ENCODE measurements at places on chromosomes 4 and X. TPM values are rescaled to one million over a fixed set of nuclear protein-coding genes. Genes with fewer than 3 reads are reported as not detected.
A peak's percentile ranks its signal among the peaks of the same experiment; 100 is the strongest.

Gene TLL1
- total RNA-seq, result 1.00 TPM

Gene BST1
- not detected for total RNA-seq

DNA sequence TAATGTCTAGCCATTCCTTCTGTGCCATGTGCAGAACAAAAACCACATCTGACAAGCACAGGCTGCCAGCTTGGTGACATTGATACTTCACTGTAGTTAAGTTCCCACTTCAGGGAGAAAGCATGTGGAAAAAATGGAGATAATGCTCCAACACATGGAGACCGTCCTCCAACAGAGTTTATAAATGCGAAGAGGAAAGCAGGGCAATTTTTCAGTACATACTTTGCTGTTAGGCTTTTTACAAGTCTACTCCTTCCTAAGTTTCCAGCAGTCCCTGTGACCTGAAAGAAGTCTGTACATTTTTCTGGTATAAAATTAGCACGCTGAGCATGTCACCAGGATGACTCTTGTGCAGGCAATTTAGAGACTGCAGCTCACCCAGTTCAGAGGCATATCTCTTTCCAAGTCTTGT is 766.9 kb upstream of the IGFBP7 start:
- H3K27ac ChIP-seq, result no peak overlapping the region
- H3K27me3 ChIP-seq, result no peaks in the 10 kb centered on the region
- DNase-seq, result no peak

DNA sequence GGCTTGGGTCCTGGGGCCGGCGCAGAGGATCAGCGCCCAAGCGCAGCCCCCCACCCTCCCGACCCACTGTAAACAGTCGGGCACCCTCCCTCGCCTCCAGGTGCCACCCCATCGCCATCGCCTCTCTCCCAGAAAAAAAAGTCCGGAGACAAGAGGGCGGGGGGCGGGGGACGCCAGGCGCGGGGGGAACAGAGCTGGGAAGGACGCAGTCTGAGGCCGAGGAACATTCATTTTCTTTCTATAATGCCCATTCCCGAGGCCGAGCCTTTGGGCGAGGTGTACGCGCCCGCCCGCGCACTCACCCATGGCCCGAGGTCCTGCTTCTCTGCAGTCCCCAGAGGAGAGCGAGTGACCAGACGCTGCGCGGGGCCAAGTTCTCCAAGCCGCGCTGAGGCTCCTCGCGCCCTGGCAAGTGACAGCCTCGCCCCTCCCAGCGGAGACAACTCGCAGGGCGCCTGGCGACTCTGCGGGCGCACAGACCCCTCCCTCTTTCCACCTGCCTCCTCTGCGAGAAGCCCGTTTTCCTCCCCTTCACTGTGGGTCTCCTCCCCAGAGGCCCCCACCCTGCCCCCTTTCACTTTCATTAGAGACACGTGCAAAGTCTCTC is 63.5 kb upstream of the WDR17 start:
- no peaks in the 10 kb centered on the region for H3K4me1 ChIP-seq
- H3K27me3 ChIP-seq, result peaks cover 26% of the 10 kb centered on the region

DNA sequence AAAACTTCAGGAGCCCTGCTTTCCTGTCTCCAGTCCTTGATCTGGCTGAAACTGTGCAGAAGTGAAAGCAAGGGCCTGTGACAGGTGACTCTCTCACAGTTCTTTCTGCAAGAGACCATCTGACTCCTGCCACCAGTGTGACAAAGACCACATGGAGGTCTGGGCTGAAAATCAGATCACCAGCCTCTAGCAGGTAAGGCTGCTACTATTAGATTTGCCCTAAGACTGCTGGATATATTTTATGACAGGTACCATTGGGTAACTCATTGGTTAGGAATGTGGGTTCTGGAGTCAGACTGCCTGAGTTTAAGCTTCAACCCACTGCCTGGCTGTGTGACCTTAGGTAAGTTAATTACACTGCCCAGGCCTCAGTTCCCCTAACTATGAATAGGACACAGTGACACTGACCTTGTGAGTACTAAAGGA is 163.3 kb upstream of the SLC7A11 start:
- no peaks in the 10 kb centered on the region for H3K27me3 ChIP-seq
- no peak for DNase-seq
- peaks cover 6% of the 10 kb centered on the region for H3K4me1 ChIP-seq
- H3K36me3 ChIP-seq, result no peaks in the 10 kb centered on the region
- H3K27ac ChIP-seq, result no peak overlapping the region

GRCh38 chr4:40482985-40483647 is 146.5 kb downstream of the RBM47 start:
- no peaks in the 10 kb centered on the region for H3K27me3 ChIP-seq
- no peak for DNase-seq
- no peak overlapping the region for H3K4me3 ChIP-seq
- H3K4me1 ChIP-seq, result no peaks in the 10 kb centered on the region
- H3K36me3 ChIP-seq, result no peaks in the 10 kb centered on the region

DNA sequence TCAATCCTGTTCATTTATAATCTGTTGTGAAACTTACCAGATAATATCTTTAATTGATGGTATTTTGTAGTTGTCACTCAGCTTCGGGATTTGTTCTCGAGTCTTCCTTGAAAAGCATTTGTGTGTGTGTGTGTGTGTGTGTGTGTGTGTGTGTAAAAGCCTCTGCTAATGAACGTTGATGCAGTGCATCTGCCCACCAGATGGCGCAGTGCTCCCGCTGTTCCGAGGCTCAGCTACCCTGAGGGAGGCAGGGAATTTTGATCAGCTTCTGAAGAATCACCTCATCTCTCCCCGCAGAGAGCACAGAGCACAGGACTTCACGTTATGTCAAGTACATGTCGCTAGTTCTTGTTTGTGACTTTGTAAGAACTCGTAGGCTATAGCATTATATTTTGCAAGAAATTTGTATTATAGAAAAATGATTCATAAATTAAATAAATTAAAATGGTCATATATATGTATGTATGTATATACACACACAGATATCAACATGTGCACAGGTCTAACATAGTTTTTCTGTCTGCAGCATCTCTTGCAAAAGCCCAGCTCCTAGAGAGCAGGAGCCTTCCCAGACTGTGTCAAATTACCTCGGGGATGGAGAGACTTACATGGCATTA is 316.7 kb upstream of the IGFBP7 start:
- no peak overlapping the region for H3K27ac ChIP-seq
- no peaks in the 10 kb centered on the region for H3K36me3 ChIP-seq
- DNase-seq, result peak; percentile 66
- H3K27me3 ChIP-seq, result no peaks in the 10 kb centered on the region

DNA sequence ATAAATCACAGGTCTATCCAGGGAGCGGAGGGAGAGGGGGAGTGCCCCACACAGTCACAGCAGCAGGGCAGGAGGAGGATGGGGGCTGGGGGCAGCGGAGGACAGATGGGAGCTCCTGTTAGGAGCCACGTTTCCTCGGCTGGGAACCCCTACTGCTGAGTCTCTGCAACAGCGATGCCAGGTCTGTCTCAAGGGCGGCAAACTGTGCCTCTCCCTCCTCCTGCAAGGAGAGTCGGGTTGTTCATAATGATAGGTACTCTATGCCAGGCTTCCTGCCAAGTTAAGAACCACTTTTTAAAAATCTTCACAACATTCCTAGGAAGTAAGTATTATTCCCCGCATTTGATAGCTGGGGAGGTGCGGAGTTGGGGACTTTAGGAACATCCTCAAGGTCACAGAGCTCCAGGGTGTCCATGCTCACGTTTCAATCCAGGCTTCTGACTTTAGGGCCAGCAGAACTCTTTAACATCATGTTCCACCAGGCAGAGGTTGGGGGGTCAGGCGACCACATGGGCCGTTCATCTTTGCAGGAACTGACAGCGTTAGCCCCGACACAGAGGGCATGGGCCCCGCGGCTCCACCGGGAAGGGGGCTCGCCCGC is 98.3 kb upstream of the MAML3 start:
- DNase-seq, result peak; percentile 46
- no peaks in the 10 kb centered on the region for H3K27me3 ChIP-seq
- H3K27ac ChIP-seq, result peak overlapping the region; percentile 92
- H3K36me3 ChIP-seq, result no peaks in the 10 kb centered on the region
- H3K4me1 ChIP-seq, result peaks cover 37% of the 10 kb centered on the region

DNA sequence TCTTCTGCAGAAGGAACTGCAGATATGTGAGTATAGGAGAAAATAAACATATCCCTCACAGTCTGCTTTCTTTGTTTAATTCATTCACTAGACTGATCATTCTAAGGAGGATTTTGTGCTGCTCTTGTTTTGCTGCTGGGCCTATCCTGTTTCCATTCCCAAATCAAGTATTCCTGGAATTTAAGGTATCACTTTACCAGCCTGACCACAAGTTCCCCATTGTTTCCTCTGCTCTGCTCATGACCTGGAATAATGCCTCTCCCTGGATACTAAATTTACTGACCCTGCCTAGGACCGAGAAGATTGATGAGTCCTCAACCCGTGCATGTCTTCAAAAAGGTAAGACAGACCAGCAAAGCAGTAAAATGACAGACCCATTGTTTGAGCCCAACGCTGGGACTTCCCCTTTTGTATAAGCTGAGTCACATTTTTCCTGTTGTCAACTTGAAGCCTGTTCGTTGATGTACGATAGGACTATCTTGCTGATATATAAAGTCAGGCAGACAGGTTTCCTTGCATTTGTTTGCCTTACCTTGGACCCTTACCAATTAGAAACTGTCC is 85.5 kb upstream of the TET2 start:
- no peaks in the 10 kb centered on the region for H3K27me3 ChIP-seq
- no peak overlapping the region for H3K4me3 ChIP-seq
- no peaks in the 10 kb centered on the region for H3K4me1 ChIP-seq
- peak; percentile 19 for DNase-seq

- H3K27ac ChIP-seq, result no peak overlapping the region
- no peak for DNase-seq
- no peak overlapping the region for H3K4me3 ChIP-seq
- H3K4me1 ChIP-seq, result no peaks in the 10 kb centered on the region
These were observed 52.5 kb upstream of the SHISA3 start for GRCh38 chr4:42344749-42345148.

DNA sequence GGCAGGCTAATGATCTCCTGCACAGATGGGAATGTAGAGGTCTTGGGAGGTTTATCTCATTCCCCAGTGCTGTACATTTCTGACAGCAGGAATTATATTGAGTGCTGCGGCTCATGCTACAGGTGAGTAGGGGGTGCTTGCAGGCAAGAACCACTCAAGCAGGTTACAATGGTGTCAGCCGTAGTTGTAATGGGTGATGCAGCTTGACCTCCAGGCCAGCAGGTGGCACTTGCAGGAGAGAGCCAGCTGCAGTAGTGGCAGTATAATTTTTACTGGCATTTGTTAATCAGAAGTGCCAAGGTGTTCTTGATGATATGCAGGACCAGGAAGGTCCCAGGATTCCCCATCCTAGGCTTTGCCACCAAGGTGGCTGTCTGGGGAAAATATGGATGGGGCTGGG is 759.6 kb upstream of the NDST4 start:
- H3K27ac ChIP-seq, result no peak overlapping the region
- H3K4me1 ChIP-seq, result no peaks in the 10 kb centered on the region
- no peaks in the 10 kb centered on the region for H3K36me3 ChIP-seq
- DNase-seq, result no peak

DNA sequence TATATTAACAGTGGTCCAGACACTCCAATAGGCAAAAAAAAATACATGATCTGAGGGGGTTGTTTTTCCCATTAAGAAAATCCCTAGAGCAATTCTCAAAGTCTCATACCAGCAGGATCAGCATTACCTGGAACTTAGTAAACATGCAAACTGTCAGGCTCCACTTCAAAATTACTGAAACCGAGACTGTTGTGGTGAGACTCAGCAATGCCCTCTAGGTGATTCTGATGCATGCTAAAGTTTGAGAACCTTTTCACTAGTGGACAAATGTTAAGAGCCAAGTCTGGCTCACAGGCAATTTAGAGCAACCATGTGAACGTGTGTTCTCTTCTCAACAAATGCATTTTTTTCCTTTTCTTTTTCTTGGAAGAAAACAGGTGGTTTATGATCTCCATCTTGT is 30.2 kb downstream of the NEK1 start:
- H3K36me3 ChIP-seq, result no peaks in the 10 kb centered on the region
- no peak overlapping the region for H3K4me3 ChIP-seq
- H3K4me1 ChIP-seq, result no peaks in the 10 kb centered on the region
- no peaks in the 10 kb centered on the region for H3K27me3 ChIP-seq
- DNase-seq, result no peak
- no peak overlapping the region for H3K27ac ChIP-seq

DNA sequence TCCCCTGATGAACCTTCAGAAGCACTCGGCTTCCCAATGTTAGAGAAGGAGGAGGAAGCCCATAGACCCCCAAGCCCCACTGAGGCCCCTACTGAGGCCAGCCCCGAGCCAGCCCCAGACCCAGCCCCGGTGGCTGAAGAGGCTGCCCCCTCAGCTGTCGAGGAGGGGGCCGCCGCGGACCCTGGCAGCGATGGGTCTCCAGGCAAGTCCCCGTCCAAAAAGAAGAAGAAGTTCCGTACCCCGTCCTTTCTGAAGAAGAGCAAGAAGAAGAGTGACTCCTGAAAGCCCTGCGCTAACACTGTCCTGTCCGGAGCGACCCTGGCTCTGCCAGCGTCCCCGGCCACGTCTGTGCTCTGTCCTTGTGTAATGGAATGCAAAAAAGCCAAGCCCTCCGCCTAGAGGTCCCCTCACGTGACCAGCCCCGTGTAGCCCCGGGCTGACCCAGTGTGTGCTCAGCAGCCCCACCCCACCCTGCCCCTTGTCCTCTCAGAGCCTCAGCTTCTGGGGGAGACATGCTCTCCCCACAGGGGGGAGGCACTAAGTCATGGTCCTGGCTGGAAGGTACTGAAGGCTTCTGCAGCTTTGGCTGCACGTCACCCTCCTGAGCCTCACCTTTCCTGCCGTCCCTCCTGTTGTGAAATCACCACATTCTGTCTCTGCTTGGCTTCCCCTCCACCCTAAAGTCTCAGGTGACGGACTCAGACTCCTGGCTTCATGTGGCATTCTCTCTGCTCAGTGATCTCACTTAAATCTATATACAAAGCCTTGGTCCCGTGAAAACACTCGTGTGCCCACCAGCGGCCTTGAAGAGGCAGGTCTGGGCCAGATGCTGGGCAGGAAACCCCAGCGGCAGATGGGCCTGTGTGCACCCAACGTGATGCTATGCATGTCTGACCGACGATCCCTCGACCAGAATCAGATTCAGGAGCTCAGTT is 34.7 kb downstream of the NOP14 start:
- H3K4me3 ChIP-seq, result no peak overlapping the region
- no peaks in the 10 kb centered on the region for H3K27me3 ChIP-seq
- no peak overlapping the region for H3K27ac ChIP-seq
- no peak for DNase-seq
- peaks cover 11% of the 10 kb centered on the region for H3K36me3 ChIP-seq
- H3K4me1 ChIP-seq, result peaks cover 16% of the 10 kb centered on the region

DNA sequence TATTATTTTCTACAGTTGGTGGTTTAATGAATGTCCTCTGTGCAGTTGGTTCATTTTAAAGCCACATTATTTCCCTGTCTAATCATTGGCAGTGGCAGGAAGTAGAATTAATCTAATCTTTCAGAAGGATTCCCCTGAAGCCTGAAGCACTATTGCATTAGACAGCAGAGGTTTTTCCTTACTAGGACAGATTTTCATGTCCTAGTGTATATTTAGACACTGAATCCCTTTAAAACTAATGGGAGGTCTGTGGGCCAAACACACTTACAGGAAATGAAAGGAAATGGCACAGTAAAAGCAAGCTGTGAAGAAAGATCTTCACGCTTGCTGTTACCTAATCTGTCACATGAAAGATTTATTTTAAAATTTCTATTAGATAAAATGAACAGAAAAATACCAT is 165.2 kb downstream of the SLC39A8 start:
- DNase-seq, result no peak
- H3K27me3 ChIP-seq, result no peaks in the 10 kb centered on the region
- H3K36me3 ChIP-seq, result no peaks in the 10 kb centered on the region
- no peak overlapping the region for H3K27ac ChIP-seq
- no peak overlapping the region for H3K4me3 ChIP-seq
- no peaks in the 10 kb centered on the region for H3K4me1 ChIP-seq
